ENCODE measurements at places on chromosomes 2 and 18.

- no peak for DNase-seq
Measured at GRCh38 chr2:68556381-68556780, 87.0 kb upstream of the PROKR1 start.

DNA sequence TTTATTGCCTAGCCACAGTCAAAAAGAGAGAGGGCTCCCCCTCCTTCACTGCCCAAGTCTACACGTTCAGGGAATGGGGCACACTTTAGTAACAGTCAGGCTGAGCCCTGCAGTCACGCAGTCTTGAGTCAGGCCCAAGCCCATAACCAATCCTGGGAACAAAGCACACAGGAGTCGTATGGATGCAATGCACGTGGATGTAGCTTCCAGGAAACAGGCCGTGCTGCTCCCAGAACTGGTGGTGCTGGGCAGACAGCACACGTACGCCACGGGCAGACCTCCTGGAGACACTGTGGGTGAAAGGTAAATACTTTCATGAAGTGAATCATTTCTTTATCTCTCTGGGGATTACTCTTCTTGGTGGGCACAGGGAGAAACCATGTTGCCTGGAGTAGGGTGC is 30.0 kb upstream of the MBP start:
- no peak for DNase-seq

GRCh38 chr18:46166261-46166970 is 62.2 kb downstream of the HAUS1 start:
- no peak for DNase-seq

DNA sequence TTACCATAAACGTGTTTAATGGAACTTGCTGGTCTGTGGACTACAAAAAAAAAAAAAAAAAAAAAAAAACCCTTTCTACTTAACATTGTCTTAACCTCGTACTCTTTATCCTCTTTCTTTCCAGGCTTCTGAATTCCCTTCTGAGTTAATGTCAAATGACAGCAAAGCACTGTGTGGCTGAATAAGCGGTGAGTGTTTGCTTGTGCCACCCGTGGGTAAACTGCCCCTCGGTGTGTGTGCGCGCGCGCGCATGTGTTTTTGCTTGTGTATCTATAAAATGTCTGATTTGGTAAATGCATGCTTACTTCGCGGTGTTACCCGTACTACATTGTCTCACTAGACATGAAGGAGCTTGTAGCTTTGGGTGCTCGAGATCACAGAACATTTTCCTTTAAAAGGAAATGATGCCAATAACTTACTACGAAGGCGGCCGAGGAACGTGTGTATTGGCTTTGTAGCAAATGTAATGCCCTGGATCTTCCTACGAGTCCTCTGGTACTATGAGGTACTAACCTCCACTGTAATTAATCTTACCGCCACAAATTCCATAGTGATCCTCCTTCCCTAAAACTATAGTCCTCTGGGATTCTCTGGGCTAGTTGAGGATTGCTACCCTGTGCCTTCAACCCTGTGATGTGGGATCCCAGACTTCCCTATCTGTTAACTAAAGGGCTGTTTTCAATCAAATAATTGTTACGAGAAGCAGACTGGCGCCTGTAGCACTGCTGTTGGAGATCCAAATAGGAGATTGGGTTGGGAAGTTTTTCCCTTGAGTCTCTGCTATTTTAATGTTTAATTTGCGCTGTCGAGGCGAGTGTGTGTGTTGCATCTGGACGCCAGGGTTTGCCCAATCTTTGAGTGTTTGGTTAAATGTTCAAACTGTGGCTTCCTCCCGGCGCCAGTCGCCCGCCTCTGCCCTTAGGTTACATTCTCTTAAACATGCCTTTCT is 1.1 kb downstream of the ID2 start:
- peak; percentile 42 for DNase-seq

GRCh38 chr2:217399291-217399690 is 539.4 kb upstream of the TNP1 start:
- DNase-seq, result no peak

DNA sequence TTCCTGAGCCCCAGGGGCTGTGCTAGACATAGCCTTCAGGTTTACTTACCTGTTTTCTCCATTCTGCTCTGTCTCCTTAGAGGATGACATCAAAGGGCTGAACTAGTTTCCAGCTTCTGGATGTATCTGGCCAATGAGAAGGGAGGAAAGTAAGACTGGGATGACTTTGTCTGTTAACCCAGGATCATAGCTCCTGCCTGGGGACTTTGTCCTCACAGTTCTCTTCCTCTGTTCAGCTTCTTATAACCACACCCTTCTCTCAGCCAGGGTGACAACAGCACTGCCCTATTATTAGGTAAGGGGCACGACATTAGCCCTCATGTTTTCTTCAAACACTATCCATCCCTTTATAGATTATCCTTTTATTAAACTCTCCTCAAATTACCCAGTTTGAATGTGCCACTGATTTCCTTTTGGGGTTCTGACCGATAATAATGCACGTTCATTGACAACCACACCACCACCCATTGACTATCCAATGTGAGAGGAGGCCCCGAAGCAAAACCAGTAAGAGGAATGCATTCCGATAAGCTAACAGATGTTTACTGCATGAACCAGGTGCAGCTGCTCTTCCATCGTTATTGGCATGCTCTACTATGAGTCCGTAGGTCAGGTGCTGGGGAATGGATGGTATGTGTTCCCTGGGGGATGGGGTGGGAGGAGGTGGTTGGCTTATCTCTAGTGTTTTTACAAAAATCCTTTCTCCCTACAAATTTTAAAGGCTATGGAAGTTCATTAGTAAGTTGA is 23.5 kb downstream of the TSN start:
- no peak for DNase-seq

DNA sequence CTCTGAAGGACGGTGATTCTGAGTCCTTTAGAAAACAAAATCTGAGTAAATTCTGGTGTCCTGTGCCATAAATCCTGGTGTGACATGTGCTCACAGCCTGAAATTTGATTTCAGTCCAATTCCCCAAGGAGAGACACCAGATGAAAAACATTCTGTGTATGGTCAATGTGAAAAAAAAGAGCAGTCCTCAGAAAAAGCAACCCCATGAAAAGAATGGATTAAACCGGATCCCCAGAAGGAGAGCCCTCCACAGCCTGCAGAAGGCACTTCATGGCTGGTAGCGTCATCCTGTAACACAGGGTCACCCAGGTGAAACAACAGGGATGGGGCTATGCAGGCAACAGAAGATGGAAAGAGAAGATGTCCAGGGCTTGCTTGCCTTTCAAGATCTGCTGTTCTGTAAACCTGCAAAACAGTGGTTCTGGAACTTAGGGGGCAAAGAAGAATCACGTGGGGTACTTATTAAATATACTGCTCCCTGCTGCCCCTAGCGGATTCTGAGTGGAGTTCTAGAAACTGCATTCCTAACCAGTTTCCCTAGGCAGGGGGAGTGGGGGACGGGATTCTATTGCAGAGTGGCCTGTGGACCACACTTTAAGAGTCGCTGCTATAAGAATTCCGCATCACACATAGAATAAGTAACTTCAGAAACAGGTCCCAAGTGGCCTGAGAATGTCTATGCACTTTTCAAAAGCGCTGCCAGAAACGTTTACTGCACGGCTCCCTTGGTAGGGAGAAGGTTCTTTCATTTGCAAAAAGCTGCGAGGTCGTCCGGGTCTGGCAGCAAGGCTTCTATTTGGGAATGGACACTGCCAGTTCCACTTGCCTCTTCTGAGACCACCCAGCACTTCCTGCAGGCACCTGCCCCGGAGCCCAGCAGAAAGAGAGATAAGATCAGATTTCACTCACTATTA is 118.9 kb upstream of the ARL5A start:
- DNase-seq, result no peak

DNA sequence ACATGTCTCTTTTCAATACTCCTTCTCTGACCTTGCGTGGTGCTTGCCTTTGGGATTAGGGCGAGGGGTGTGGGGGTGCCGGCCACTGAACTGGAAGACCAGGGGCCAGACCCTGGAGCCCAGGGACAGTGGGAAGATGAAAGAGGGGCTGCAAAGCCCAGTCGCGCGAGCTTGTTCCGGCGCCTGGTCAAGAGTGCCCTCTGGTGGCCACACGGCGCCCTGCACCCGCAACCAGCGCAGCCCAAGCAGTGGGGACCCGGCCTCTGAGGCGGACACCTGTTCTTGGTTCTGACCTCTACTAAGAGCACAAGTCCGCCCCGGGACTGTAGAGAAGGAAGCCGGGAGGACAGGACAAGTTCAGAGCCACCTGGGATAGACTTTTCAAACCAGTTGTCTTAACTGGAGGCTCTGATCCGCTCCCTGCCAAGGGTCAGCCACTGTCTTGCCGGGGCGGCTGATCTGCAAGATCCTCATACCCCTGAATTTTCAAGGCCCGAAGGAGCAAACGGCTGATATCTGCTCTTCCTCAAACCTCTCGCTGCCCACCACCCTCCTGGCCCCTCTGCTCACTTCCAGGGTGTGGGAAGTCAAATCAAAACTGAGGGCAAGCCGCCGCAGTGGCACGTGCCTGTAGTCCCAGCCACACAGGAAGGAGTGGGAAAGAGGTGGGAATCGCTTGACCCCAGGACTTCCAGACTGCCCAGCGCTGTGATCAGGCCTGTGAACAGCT is 14.9 kb upstream of the MSH6 start:
- DNase-seq, result peak; percentile 54

GRCh38 chr2:129504646-129505045 is 474.8 kb upstream of the RAB6C start:
- no peak for DNase-seq

DNA sequence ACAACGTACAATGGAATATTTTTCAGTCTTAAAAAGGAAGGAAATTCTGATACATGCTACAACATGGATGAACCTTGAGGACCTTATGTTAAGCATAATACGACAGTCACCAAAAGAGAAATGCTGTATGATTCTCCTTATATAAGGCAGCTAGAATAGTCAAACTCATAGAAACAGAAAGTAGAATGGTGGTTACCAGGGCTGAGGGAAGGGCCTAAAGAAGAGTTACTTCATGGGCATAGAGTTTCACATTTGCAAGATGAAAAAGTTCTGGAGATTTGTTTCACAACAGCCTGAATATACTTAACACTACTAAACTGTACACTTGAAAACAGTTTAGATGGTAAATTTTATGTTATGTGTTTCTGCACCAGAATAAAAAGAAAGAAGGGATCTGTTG is 113.3 kb downstream of the GALNT1 start:
- no peak for DNase-seq

DNA sequence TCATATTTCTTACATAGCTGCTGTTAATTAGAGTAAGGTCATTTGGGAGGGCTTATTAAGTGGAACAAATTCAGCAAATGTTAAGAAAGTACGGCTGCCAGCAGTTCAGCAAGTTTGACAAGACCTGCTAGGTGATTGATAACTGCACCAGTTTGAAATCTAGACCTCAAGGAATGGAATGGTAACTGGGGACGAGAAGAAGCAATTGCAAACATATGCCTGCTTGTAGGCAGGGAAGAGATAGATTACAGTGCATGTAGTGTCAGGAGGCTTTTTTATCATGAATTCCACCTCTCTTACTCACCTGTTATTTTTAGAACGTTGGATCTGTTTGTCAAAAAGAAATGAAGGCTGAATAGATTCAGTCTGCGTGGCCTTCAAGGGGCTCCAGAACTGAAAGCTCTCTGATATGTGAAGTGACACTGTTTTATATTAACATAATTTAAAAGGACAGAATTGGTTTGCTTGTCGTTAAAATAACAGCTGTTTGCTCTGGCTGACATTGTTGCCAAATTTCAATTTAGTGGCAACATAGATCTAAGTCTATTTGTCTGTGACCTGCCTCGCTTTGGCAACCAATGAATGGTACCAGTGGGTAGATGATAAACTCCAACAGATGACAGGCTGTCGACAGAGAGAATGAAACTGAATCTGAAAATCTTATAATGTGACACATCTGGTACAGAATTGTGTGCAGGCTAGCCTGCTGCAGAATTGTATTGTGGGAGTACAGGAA is 199.3 kb downstream of the ZNF407 start:
- no peak for DNase-seq

DNA sequence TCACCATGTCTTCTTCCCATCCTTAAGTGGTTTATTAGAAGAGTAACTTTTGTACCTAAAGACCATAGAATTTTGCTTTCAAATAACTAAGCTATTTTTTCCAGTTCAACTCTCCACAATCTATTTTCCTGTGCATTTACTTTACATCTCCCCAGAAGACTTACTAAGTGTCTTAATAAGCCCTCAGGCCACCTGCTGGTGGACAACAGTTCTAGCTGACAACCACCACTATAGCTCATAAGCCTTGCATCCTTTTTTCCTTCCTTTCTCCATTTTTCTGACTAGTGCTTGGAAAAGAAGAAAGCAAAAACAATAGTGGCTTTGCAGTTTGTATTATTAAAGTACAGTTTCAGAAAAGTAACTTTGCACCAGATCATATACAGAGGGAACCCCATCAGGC is 149.5 kb upstream of the TMEM200C start:
- no peak for DNase-seq

DNA sequence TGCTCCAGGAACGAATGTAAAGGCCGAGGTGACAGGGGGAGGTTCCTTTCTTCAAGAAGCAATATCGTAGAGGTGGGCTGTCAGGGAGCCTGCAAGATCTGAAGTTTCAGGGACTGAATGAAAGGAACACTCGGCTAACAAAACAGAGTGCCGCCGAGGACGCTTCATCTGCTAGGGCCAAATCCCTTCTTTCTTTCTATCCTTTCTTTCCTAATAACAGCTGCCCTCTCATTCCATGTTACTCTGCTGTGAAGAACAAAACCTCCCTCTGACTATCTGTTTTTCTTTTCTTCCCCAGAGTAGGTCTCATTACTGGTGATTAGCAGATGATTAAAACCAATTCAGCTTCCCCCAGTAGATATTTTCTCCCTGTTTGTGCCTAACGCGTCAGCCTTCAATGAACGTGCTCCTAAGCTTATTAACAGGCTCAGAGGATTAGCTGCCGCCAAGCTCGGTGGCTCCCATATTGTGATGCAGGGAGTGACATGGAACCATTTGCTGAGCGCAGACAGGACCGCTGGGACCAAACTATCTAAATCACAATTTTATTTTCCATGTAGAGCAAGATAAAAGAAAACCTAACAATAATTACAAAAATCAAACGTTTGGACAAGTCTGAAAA is 414.6 kb downstream of the TMEM182 start:
- DNase-seq, result no peak

- no peak for DNase-seq
Measured at GRCh38 chr2:221612800-221613199, 40.7 kb upstream of the EPHA4 start.

DNA sequence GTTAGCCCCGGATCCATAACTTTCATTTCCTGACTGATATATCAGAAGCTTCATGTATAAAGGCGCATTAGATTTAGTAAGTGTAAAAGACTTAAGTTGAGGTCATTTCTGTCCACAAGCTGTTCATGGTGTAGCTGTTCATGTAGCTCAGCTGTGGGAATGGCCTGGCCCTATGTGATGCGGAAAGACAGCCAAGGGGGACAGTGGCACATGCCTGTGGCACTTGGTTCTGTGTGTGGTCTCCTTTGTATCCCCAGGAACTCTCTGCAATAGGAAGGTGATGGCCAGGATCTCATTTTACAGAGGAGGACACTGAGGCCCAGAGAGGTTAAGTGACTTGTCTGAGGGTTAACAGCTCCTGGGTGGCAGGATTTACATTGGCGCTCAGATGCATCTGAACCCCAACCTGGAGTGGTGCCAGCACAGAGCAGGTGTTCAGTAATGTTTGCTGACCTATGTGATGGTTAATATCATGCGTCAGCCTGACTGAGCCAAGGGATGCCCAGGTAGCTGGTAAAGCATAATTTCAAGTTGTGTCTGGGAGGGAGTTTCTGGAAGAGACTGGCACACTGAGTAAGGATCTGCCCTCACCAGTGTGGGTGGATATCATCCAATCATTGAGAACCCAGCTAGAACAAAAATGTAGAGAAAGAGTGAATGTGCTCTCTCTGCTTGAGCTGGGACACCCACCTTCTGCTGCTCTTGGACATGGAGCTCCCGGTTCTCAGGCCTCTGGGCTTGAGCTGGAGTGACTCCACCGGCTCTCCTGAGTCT is 25.4 kb downstream of the HPCAL1 start:
- DNase-seq, result no peak

GRCh38 chr2:7510353-7510752 is 593.1 kb downstream of the RNF144A start:
- DNase-seq, result no peak
